Dorsolateral prefrontal cortex (tissue), 122 donors: ENCODE measurements at places on chromosomes 16 and 17.

DNA sequence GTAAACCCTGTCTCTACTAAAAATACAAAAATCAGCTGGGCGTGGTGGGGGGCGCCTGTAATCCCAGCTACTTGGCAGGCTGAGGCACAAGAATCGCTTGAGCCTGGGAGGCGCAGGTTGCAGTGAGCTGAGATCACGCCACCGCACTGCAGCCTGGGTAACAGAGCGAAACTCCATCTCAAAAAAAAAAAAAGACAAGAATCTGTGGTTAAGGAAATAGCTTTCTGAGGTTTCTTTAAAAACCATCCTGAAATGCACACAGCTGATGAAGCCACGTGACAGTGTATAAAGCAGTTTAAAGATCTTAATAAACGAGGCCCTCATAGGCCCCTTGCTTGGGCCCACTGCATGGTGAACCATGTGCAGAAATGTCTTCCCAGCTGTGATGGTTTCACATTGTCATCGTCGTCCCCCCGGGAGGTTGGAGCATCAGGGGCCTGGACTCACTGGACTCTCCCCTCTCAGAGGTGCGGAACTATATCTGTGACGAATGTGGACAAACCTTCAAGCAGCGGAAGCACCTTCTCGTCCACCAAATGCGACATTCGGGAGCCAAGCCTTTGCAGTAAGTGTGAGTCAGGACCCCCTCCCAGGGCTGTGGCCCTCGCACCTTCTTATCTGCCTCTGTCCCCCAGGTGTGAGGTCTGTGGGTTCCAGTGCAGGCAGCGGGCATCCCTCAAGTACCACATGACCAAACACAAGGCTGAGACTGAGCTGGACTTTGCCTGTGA, 16.2 kb downstream of the ZNF276 start:
- DNase-seq = no peak

GRCh38 chr17:33091271-33091670, 99.6 kb downstream of the SPACA3 start:
- DNase-seq = no peak

DNA sequence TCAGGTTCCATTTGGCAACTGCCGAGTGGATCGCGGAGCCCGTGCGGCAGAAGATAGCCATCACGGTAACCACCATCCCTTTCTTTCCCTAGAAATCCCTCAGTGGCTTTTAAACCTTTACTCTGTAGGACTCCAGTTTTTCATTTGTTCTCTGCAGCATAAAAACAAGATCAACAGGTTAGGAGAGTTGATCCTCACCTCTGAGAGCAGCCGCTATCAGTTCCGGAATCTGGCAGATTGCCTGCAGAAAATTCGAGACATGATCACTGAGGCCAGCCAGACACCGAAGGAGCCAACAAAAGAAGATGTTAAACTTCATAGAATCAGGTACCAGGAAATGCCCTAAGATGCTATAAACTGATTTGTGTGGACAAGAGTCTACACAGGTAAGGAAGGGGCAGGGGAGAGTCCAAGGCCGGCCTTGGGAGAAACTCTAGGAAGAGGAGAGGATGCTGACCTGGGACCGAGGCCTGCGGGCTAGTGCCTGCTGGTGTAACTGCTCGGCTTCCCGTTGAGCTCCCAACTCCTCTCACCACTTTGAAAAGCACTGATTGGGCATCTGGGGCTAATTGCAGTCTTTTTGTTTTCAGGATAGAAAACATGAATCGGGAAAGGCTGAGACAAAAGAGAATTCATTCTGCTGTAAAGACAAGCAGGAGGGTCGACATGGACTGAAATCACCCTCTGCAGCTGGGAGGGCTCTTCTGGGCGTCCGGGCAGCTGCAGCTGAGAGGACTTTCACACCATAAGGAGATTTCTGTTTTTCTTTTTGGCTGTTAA, 8.1 kb downstream of the MRPL58 start:
- no peak for DNase-seq

- DNase-seq = no peak
These were observed 13.8 kb upstream of the CDR2 start for GRCh38 chr16:22388101-22388644.

DNA sequence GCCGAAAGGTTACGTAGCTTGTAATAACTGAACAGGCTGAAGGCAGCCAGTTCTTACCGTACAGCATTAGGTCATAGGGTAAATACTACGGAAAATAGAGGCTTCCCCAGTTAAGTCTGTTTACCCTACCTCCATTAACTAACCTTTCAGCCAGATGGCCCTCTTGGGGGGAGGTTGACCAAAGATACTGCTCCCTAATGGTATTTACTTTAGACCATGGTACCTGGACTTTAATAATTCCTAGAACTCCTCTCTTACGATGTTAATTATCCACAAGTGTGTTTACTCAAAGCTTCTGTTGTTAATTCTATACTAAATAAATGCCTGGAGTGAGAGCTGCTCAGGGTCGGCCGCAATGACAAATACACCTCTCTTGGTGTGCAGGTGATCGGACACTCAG, 9.8 kb upstream of the ADAT1 start:
- DNase-seq = no peak

- DNase-seq = no peak
These were observed 1.5 kb upstream of the CHD3 start for GRCh38 chr17:7887038-7887481.

DNA sequence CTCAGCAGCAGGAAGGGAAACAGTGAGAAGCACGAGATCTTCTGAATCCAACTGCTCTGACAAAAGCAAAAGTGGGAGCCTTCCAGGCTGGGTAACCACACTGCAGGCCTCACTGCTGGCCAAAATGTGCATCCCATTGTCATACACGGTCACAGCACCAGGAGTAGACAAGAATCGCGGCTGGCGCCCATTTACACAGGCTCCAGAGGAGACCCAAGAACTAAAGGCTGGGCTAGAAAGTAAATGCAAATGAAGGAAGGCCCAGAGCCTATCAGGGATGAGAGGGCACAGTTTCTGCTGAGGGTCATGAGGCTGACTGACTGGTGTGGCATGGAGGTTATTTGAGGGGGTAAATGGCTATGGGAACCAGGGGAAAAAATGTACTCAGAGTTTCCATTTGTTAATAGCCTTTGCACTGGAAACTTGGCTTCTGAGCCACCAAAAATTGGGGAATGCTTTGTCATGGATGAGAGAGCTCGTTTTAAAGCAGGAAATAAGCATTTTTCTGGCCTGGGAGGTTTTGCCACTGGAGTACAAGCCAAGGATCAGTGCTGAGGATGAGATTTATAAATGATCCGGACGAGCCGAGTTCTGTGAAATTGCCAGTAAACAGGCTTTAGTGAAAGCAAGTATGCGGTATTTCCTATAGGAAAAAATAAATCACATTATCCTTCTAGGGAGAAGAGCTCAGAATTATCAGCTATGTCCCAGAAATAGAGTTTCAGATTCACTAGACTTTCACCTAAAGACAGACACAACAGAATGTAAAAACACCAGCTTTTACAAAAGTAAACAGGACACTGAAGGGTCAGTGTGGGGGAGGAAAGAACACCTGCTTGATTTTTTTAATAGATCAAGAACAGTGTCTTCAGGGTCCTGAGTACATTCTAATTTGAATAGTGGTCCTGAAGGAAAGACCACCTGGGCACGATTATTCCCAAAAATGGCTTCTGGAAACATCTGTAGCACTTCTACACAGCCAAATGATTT, 66.9 kb upstream of the GSG1L start:
- no peak for DNase-seq

GRCh38 chr17:56499799-56500388, 93.6 kb upstream of the NOG start:
- DNase-seq = no peak

- DNase-seq = no peak
These were observed 260.8 kb upstream of the PSMD7 start for GRCh38 chr16:74035816-74036215.

DNA sequence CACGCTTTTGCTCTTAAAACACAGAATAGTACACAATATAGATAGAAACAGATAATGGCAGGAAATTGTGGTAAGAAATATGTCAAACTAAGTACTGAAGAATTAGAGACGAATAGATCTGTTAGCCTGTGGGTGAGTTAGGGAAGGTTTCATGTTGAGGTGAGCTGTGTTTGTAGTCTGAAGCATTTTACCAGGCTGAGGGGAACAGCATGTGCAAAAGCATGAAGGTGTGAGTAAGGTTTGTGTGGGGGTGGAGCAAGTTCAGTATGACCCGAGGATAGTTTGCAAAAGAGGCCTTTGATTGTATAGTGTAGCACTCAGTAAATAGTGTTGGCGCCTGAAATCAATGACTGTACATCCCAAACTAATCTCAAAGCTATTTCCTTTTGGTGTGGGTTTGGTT, 13.8 kb downstream of the IGSF6 start:
- DNase-seq = no peak

GRCh38 chr17:11935734-11936406, 61.4 kb downstream of the ZNF18 start:
- peak; percentile 67 for DNase-seq

- DNase-seq = no peak
These were observed 4.8 kb downstream of the SPATA2L start for GRCh38 chr16:89696670-89697128.

DNA sequence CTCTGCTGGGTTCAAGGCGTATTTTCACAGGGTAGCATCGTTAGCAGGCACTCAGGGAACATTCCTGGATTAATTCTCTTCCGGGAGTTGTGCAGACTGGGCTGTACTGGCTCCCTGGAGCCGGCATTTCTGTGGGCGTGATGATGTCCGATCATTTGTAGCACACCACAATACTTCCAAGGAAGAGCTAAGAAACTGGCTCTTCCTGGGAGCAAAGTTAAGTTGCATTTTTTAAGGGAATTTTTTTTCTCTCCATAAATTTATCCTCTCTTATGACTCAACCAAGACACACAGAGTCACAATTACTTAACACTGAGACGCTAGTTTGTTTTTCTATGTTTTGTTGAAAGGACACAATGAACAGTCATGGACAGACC, 211.6 kb upstream of the FOXF1 start:
- no peak for DNase-seq

DNA sequence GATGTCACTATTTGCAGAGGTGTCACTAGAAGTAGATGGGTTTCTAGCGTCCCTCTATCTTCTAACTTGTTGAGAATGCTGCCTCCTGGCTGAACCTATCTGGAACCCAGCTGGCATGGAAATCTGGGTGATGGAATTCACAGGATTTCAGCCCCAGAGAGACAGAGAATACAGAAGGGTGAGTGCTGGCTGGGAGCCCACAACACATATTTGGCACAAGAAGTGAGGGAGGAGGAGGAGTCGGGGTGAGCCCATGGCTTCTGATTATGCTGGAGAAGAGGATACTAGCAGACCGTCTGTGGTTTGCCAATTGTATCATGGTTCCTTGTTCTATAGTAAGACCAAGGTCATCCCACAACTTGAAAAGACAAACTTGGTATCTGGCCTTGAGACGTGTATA, 557.8 kb upstream of the SALL1 start:
- no peak for DNase-seq

DNA sequence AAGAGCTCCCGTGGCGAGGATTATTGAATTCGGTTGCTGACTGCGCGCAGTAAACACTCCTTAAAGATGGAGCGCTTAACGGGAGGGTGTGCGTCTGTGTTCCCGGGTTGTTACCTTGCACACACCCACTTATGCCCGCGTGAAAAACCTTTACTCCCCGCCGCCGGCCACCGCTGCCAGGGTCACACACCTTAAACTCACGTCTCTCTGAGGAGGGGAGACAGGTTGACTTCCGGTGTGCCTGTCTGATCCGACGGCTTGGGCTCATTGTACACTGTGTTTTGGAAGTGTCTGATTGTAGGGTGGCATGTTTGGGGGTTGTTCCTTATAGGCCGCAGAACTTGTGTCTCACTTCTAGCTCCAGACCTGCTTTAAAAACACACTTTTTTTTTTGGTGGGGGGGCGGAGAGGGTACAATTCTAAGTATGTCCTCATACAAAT, 66.8 kb downstream of the KPNA2 start:
- DNase-seq = no peak

GRCh38 chr17:73713136-73713535, 68.9 kb upstream of the SDK2 start:
- no peak for DNase-seq

DNA sequence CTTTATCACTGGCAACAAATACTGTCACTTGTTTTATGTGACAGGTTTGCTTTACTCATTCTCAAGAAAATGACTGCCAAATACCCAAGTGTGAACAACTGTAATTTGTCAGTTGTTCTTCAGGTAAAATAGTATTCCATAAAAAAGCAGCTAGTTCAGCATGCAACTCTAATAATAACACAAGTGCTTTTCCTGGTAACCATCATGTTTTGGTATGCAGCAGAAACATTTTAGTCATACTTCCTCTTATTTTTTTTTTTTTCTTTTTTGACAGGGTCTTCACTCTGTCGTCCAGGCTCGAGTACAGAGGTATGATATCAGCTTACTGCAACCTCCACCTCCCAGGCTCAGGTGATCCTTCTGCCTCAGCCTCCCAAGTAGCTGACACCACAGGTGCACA, 4.6 kb downstream of the TERF2 start:
- DNase-seq = no peak

DNA sequence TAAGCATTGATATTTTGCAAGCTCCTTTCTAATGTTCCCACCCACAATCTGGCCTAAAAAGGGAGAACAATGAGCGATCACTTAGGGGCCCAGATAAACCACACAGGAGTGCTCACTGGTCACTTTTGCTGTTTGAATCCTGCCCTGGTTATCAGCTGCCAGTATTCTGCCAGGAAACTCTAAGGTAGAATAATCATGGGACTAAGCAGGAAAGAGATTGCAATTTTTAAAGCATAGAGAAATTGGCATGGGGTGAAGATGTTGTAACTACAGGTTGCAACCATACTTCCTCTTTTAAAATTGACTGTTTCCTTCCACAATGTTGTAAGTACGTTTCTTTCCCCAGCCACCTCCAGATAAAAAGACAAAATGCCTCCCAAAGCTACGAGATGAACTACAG, 251.2 kb upstream of the CDH11 start:
- no peak for DNase-seq

GRCh38 chr17:74119965-74120364, 83.5 kb upstream of the RPL38 start:
- no peak for DNase-seq

GRCh38 chr17:50394711-50395110, 2.6 kb downstream of the LRRC59 start:
- no peak for DNase-seq

GRCh38 chr16:82156761-82157533, 13.1 kb downstream of the MPHOSPH6 start:
- no peak for DNase-seq

DNA sequence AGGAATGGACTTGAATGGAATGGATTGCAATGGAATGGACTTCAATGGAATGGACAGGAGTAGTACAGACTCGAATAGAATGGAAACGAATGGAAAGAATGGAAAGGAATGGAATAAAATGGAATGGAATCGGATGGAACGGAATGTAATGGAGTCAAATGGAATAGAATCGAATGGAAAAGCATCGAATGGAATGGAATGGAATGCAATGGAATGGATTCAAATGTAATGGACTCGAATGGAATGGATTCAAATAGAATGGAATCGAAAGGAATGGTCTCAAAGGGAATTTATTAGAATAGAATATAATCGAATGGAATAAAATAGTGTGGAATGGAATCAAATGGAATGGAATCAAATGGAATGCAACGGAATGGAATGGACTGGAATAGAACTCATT, 484.9 kb upstream of the WSB1 start:
- no peak for DNase-seq
